Adrenal gland (tissue), 19 donors: ENCODE measurements at places on chromosomes 12 and 14. TPM values are rescaled to one million over a fixed set of nuclear protein-coding genes. Genes with fewer than 3 reads are reported as not detected.

GRCh38 chr14:52700701-52701172, 5.4 kb upstream of the ERO1A start:
- DNase-seq = no peak

Gene FOXJ2
- 7.1 TPM for polyA plus RNA-seq

GRCh38 chr12:48822139-48822538, 3.8 kb downstream of the CACNB3 start:
- DNase-seq = no peak

Gene KRT72
- 2.7 TPM for polyA plus RNA-seq

DNA sequence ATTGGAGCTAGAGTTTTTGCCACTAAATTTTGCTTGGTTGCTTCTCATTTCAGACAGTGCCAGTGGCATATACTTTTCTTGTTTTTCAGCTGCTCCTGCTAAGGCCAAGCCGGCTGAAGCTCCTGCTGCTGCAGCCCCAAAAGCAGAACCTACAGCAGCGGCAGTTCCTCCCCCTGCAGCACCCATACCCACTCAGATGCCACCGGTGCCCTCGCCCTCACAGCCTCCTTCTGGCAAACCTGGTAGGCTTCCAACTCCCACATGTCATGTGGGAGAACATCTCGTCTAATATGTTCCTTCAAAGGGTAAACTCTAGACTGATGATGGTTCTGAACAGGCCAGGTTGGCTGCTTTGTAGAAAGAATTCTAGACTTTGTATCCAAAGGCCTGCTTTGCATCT, 11.0 kb downstream of the DLST start:
- DNase-seq = no peak

Gene PARPBP
- 0.80 TPM for polyA plus RNA-seq

DNA sequence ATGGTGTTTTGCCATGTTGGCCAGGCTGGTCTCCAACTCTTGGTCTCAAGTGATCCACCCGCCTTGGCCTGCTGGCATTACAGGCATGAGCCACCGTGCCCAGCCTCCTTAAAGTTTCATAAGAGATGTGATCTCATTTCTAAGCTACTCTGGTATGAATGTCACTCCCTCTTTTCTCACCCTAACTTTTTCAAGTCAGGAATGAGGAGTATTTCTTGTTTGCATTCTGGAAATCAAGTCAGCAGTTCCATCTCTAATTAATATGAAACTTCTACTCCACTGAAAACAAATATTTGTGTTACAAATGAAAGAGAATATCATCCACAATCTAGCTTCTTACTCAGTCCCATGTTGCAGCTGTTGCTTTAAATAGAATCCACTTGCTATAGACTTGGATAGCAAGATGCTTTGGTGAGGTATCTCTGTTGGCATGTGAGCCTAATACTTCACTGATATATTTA, 61.3 kb downstream of the ARF6 start:
- DNase-seq = no peak

Gene DDIT3
- 98.4 TPM for polyA plus RNA-seq

Gene ENDOU
- polyA plus RNA-seq = 0.11 TPM

GRCh38 chr12:120199595-120200306, 1.2 kb downstream of the RPLP0 start:
- no peak for DNase-seq

Gene GPR65
- polyA plus RNA-seq = 1.3 TPM

GRCh38 chr14:74239848-74240793, 872 bp downstream of the VSX2 start:
- no peak for DNase-seq

DNA sequence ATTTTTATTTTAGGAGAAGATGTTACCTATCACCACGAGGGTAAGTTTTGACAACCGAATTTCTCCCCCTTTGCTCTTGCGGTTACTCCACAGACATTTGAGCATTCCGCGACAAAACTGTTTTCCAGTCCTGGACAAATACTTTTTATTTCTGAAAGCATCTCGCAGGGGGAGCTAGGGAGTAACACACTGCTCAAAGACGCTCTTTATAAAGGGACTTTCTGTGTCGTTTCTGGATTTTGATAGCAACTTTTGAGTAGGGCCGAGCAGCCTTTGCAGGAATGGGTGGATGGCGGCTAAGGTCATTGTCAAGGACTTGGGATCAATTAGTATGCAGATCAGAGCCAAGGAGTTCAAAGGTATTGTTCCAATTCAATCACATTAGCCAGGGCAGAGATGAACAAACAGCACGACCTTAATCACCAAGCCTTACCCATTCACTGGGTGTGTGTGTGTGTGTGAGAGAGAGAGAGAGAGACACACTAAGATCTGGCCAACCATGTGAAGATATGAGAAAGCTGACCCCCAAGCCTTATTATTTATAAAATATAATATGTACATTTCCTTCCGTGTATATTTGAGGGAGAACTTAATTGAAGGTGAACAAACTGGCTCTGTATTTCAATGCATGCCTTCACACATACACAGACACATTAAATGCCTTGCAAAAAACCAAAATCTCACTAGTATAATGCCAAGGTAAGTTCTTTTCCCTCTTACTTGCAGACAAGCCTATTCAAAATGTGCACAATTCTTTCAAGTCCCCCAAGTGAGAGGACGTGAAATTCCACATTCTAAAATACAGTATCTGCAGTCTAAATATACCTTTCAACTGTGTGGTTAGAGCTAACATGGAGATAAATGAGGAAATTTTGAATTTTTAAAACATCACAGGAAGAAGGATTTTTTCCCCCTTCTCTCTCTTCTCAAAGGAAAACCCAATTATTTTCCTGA, 613.8 kb downstream of the VRK1 start:
- no peak for DNase-seq

Gene ADAMTS20
- not detected for polyA plus RNA-seq

Gene TOGARAM1
- 27.1 TPM for polyA plus RNA-seq

Gene GRIP1
- polyA plus RNA-seq = 5.9 TPM

GRCh38 chr12:3223601-3224529, 146.7 kb downstream of the TSPAN9 start:
- no peak for DNase-seq

DNA sequence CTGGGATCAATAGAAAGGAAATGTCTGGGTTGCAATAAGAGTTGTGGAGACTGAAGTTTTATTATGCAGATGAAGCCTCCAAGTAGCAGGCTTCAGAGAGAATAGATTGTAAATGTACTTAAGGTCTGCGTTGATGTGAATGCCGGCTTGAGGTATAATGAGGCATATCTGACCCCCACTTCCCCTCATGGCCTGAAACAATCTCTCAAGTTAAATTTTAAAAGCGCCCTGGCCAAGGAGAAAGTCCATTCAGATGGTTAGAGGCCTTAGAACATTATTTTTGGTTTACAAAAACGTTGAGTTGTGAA, 28.3 kb upstream of the HIGD1C start:
- DNase-seq = no peak

Gene LRFN5
- polyA plus RNA-seq = 2.1 TPM
